WERI-Rb-1 (cell line): ENCODE measurements at places on chromosomes 13 and 19.

DNA sequence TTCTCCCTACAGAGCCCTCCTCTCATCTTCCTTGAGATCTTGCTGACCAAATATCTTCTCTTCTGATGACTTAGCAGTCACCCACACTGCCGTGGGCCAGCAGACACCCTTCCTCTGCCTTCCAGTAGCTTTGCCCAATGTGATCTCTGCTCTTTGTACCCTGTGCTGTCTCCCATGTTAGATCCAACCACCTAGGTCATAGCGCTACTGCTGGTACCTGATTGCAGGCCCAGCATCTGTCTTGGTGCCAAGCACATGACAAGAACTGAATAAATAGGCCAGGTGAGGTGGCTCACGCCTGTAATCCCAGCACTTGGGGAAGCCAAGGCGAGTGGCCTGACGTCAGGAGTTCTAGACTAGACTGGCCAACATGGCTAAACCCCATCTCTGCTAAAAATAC lies 149.7 kb downstream of the TM9SF2 start:
- DNase-seq = no peak

DNA sequence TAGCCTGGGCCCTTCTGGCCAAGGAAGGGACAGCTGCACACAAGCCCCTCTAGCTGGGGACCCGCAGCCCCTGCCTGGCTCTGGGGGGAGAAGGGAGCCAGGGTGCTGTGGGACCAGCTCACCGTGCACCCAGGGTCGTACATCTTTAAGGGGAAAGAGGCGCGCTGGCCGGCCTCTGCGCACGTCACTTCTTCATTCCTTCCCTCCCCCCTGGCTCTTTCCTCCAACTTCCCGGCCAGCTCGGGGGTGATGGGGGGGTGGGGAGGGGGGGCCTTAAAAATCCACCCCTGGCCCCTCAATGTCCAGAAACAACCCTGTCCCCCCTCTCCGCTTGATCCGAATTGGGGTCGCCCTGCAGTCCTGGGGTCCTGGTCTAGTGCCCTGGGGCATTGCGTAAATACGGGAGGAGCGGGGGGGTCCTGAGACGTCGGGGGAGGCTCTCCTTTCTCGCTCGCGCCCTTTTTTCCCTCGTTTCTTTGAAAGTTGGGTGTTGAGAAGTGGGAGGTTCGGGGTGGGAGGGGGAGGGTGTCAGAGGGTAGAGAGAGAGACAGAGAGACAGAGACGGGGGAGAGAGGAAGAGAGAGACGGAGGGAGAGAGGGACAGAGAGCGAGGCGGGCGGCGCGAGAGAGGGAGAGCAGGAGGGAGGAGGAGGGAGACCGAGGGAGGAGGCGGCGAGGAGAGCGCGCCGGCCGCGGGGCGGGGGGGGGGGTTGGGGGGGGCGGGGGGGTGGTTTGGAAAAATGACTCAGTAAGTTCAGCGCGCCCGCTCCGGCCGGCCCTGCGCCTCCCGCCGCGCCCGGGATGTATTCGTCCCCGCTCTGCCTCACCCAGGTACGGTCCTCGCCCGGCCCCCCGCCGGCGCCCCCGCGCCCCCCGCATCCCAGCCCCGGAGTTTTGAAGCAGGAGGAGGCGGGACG lies at the start of gene NFIC:
Gene NFIC, plus strand, starts transcription at position 748 of the 917 bp plus-strand sequence. Its CDS starts 54 bp downstream, at position 802.
- DNase-seq = peak; percentile 77

GRCh38 chr19:33558856-33559255 lies 37.3 kb upstream of the PEPD start:
- DNase-seq = no peak

DNA sequence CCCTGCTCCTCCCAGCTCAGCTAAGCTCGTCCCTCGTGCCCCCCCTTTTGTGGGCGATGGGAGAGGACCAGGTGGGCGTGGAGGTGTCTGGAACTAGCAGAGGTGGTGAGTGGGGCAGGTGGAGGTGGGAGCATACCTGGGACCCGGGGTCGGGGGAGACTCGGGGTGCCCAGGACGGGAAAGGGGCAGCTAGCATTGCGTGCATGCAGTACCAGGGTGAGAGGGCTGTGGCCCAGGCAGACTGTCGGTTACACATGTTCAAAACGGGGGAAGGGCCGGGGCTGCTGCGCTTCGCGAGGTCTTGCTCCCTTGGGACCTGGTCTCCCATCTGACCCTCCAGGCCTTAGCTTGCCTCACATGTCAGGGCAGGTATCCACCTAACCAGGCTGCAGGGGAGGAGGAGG lies 9.1 kb downstream of the TLE5 start:
- no peak for DNase-seq
